ENCODE measurements at places on chromosomes 2 and 18.

GRCh38 chr18:74351354-74351753 lies 35.7 kb downstream of the C18orf63 start:
- DNase-seq, result no peak

GRCh38 chr2:85662899-85663593 lies 5.0 kb downstream of the SFTPB start:
- no peak for DNase-seq

- DNase-seq, result peak; percentile 92
Observed at GRCh38 chr18:23133860-23134779, 1.2 kb upstream of the CABLES1 start.

DNA sequence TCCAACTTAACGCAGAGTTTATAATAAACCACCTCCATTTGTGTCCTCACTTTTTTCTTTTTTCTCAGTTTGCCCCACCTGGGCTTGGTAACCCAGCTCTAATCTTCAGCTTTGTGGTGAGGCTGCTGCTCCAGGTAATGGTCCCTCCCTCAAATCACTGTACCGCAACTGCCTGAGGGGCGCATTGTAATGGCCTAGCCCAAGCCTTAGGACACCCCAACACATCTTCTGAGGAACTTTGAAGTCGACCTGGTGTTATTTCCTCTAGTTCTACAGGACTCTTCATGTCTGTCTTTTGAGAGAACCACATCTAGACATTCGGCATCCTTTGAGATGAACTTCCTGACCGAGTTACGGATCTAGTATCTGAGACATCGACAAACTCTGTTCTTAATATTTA lies 99.7 kb downstream of the PLEKHM3 start:
- no peak for DNase-seq

DNA sequence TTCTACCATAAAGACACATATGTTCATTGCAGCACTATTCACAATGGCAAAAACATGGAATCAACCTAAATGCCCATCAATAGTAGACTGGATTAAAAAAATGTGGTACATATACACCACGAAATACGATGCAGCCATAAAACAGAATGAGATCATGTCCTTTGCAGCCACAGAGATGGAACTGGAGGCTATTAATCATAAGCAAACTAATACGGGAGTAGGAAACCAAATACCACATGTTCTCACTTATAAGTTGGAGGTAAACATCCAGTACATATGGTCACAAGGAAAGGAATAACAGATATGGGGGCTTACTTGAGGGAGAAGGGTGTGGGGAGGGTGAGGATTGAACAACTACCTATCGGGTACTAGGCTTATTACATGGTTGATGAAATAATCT lies 7.7 kb downstream of the HMSD start:
- no peak for DNase-seq

Data from NCI-H510A treated with DMSO at 0.1 percent for 48 hours (cell line).